Activated naive CD4-positive, alpha-beta T cell treated with anti-CD3 and anti-CD28 coated beads for 36 hours (primary cell): ENCODE measurements at places on chromosomes 6 and 20. TPM values are rescaled to one million over a fixed set of nuclear protein-coding genes. Genes with fewer than 3 reads are reported as not detected.

ANKRD66 gene
- total RNA-seq: not detected

SLC2A10 gene
- not detected for total RNA-seq

GRCh38 chr20:33561692-33562601 is 72.1 kb downstream of the CBFA2T2 start:
- H3K4me3 ChIP-seq: no peak overlapping the region
- peaks cover 3% of the 10 kb centered on the region for H3K36me3 ChIP-seq
- no peak overlapping the region for H3K27ac ChIP-seq

- no peaks in the 10 kb centered on the region for H3K36me3 ChIP-seq
- H3K27me3 ChIP-seq: no peaks in the 10 kb centered on the region
- no peak overlapping the region for H3K4me3 ChIP-seq
- peaks cover 24% of the 10 kb centered on the region for H3K4me1 ChIP-seq
- no peak overlapping the region for H3K27ac ChIP-seq
These were observed 31.5 kb upstream of the ADTRP start for GRCh38 chr6:11810039-11810541.

DNA sequence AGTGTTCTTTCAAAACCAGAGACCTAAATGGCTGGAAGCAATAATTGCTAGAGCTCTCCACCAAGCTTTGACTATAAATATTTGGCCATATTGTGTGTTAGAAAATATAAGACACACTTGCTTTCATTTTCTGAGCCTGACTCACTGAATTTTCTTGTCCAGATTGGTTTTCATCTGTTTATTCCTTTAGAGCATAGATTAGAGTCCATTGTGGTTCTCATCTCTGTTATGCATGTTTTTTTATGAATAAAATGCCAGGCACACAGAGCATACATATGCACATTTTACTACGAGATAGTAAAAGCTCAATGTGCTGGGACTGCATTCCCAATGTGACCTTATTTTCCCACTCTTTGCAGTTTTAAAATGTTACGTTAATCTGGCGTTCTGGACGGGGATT is 115.3 kb upstream of the MLIP start:
- no peak overlapping the region for H3K27ac ChIP-seq
- no peak overlapping the region for H3K4me3 ChIP-seq
- DNase-seq: no peak
- no peaks in the 10 kb centered on the region for H3K36me3 ChIP-seq
- H3K4me1 ChIP-seq: no peaks in the 10 kb centered on the region
